Stimulated activated CD8-positive, alpha-beta memory T cell treated with anti-CD3 and anti-CD28 coated beads, Interleukin-15, amount 100 ng/mL, for 4 hours (primary cell): ENCODE measurements at places on chromosomes 1 and 21.

- DNase-seq: peak; percentile 45
These were observed 725 bp downstream of the SLC25A33 start for GRCh38 chr1:9539829-9540550.

- DNase-seq: no peak
These were observed 187.1 kb upstream of the NFIA start for GRCh38 chr1:60895252-60895651.

DNA sequence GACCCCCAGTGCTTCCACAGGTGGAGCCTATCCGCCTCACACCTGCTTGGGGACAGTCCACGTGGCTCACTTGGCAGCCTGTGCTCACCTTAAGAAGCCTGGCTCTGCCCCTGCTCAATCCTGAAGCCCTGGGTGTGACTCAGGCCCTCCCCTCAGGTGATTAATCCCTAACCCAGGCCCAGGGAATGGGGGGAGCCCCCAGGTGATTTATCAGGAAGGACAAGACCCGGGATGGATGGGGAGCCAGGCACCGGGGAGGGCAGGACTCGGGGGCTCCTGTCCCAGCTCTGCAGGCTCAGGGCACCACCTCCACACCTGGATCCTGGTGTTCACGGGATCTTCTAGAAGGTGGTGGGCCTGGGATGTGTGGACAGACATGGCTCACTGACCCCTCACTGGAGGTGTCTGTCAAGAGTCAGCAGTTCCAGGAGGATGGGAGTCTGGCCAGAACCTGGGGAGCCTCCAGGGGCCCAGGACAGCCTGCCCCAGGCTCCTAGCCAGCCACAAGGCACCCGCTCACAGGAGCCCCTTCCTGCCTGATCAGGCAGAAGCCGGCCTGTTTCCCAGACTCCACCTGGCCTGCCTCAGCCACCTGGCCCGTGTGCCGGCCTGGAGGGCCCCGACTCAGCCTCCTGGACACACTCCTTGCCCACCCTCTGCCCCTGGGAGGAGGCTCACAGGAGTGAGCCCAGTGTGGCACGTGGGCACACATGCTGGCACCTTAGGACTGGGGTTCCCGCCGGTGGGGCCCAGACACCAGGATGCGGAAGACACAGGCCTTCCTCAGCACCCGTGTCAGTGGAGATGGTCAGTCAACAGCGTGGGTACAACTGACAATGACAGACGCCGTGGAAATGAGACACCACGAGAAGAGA is 38.6 kb upstream of the COL6A1 start:
- DNase-seq: no peak

GRCh38 chr1:38004284-38005108 is 818 bp downstream of the FHL3 start:
- no peak for DNase-seq

DNA sequence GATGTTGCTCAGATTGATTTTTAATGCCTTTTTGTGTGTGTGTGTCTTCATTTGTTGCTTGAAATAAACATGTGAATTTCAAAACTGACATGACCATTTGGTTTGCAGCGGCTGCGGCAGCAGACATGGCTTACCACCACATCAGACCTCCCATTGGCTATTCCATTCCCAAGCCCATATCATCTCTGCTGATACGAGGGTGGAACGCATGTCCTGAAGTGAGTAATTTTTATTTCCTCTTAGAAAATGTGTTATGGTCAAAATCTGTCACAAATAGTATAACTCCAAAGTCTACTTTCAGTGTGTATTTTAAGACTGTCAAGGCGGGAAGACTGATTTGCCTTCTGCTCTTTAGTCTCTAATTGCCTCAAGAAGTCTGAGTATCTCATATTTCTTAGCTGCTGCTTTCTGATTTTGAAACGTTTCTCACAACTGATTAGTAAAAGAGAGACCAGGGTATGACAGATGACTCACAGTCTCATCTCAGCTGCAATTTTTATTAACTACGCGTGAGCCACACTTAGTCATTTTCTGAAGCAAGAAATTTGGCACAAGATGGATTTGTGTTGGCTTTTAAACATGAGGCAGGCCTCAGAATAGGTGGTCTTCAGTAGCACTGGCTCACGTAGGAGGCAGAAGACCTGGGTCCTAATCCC is 49.0 kb downstream of the LRRC53 start:
- DNase-seq: no peak

- no peak for DNase-seq
These were observed 537.7 kb upstream of the PTBP2 start for GRCh38 chr1:96183928-96184327.

- DNase-seq: no peak
These were observed 13.4 kb upstream of the SKI start for GRCh38 chr1:2214541-2215241.

DNA sequence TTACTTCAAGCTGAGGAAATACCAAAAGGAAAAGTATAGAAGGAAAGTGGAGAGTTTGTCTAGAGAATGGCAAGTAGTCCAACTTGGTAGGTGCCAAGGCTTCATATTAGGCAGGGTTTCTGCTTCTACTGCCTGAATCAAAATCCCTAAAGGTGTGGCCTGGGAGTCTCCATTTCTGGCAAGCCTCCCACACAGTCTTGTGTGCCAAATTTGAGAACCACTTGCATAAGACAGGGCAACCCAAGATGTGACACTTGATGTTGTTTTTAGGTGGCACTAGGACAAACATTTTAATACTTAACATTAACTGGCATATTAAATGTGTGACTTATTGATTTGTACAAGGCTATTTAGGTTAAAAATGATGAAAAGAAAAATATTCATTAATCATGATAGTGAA is 60.1 kb downstream of the ATG4C start:
- DNase-seq: no peak
